ENCODE measurements at places on chromosomes 12 and 14.
A peak's percentile ranks its signal among the peaks of the same experiment; 100 is the strongest.

- DNase-seq, result peak; percentile 81
Observed at GRCh38 chr12:75479963-75480461, 543 bp upstream of the GLIPR1 start.

- DNase-seq, result peak; percentile 20
Observed at GRCh38 chr12:132275110-132275531, 54.3 kb downstream of the GALNT9 start.

DNA sequence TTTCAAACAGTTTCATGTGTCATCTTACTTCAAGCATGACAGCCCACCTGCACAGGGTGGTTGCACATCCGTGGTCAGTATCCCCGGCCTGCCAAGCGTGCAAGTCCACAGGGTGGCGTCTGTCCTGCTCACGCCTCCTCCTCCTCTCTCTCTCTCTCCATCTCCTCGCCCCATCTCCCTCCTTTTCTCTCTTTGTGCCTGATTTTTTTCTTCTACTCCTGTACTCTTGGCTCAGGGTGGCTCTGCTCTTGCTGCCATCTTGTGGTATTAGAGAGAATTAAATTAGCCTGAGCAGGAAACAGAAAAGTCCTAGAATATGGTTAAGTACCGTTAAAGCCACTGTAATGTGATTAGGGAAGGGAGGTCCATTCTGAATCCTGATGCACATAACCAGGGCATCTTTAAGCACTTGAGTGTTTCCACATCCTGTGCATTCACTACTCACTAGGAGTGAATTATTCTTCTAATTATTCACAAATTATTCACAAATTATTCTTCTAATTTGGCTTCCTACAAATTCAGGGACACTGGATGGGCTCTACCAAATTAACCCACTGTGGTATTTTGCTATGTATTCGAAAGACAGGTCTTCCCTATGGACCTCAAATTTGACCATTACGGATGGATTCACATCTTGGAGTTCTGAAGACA, 25.5 kb upstream of the DTX1 start:
- DNase-seq, result peak; percentile 52

DNA sequence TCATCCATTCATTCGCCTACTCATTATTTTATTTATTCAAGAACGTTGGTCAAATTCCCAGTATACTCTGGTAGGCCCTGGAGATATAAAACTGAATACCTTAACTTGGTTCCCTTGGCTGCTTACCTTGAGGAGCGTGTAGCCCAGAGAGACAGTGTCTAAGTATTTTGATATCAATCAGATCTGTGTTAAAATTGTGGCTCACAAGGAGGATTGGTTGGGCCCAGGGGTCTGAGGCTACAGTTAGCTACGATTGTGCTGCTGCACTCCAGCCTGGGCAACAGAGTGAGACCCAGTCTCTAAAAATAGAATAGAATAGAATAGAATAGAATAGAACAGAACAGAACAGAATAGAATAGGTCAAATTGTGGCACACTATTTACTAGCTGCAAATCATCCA, 438.4 kb downstream of the ADAMTS20 start:
- DNase-seq, result no peak

DNA sequence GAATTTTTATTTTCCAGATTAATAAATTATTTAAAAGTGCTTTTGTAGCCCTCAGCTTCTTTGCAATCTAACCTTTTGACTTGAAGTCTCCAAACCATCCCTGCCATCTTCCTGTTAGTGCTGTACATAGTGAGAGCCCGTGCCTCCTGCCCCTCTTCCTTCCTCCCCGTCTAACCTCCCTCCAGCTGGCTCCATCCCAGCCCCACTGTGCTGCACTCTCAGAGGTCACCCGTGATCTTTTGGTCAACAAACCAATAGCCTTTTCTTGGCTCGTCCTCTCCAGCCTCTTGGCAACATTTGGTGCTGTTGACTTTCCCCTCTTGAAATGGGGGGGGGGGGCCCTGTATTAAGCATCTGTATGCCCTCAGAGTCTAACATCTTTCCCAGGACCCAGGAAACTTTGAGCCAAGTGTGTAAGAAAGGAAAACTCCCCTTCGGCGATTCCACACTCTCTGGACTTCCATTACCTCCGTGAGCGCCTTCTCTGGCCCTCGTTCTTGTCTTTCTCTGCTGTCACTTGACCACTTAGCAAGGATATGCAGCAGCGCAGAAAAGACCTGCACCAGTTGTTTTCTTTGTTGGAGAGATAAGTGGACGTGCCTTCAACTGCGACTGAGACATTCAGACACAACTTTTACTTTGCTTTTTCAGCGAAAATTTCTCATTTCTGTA, 44.1 kb downstream of the FBXW8 start:
- DNase-seq, result no peak

DNA sequence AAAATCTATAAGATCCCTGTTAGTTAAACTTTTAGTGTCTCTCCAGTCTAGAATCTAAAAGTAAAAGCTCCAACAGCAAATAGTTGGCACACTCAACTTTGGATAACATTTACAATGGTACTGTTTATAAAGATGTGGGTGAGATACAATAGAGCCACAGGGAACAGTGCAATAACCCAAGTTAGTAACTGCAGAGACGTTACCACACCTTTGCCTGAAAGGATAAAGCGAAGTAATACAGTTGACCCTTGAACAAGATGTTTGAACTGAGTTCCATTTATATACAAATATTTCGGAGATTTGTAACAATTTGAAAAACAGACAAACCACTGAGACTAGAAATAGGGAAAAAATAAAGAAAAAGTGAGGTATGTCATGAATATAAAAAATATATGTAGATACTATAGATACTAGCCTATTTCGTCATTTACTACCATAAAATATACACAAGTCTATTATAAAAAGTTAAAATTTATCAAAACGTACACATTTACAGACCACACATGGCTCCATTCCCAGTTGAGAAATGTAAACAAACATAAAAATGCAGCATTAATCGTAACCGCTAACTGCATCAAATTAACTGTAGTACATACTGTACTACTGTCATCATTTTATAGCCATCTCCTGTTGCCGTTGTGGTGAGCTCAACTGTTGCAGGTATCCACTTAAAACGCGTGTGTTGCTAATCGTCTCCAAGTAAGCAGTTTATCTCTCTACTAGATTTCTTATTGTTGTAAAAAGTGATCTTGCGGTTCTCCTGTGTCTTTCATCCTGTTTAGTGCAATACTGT, 56.5 kb upstream of the HIF1A start:
- DNase-seq, result peak; percentile 30

- DNase-seq, result no peak
Observed at GRCh38 chr12:104486363-104486750, 29.6 kb downstream of the CHST11 start.
